Vagina (tissue), 2 donors: ENCODE measurements at places on chromosomes 6 and 20.

DNA sequence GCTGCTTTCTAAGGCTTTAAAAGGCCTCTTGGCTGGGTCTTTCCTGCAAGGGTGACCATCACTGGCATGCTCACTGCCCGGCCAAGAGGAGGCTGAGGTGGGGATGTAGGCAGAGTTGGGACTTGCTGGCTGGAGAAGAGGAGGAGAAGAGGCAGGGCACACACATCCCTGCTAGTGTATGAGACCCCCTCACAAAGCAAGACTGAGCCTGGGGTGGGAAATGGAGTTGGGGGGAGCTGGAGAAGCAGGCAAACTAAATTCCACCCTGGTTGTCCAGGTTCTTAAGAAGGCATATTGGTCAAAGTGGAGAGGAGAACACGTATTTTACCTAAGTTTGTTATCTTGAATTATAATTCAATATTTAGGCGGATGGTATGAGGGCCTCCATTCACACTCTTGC, 1.7 kb upstream of the KIZ start:
- DNase-seq, result no peak

- DNase-seq, result no peak
Observed at GRCh38 chr6:26045065-26045927, 41.9 kb upstream of the HFE start.

GRCh38 chr20:19473922-19474286, 261.5 kb downstream of the SLC24A3 start:
- no peak for DNase-seq

GRCh38 chr20:4871486-4871885, 129.8 kb downstream of the SLC23A2 start:
- DNase-seq, result no peak

DNA sequence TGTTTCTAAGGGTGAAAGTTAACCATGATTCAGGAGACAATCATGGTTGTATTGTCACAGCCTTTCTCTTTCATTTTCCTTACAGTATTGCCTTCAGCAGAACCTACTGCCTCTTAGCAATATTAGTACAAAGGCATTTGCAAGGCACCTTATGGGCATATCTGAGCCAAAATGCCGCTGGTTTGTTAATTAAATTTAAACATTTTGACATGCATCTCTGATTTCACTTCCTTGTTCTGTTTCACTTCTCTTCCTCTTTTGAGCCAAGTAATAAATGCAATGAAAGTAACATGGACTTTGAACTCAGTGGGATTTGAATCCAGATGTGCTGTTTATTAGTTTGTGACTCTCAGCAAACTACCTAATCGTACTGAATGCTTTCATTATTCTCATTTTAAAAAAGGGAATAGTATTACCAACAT, 467.4 kb upstream of the CITED2 start:
- DNase-seq, result no peak

DNA sequence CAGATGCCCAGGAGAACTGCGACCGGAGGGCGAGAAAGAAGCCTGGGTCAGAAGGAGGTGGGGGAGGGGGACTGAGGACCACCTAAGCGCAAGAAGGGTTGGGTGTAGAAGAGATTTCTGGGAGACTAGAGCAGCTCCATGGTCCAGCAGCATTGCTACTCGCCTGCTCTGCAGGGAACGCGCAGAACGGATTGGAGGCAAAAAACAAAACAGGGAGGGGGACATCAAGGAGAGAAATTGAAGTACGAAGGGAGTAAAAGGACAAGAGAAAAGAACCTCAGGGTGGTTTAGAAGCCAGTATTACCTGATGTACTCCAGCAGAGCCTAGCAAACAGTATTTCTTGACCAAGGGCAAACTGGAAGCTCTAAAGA, 537 bp upstream of the GABBR1 start:
- DNase-seq, result no peak

GRCh38 chr20:24392612-24393011, 76.8 kb upstream of the SYNDIG1 start:
- DNase-seq, result no peak

- no peak for DNase-seq
Observed at GRCh38 chr20:42895020-42895419, 294.7 kb downstream of the PTPRT start.

- DNase-seq, result no peak
Observed at GRCh38 chr20:39993742-39994141, 695.3 kb downstream of the MAFB start.
